Fibroblast of skin of right quadriceps (primary cell): ENCODE measurements at places on chromosomes 6 and 20.
A peak's percentile ranks its signal among the peaks of the same experiment; 100 is the strongest.

DNA sequence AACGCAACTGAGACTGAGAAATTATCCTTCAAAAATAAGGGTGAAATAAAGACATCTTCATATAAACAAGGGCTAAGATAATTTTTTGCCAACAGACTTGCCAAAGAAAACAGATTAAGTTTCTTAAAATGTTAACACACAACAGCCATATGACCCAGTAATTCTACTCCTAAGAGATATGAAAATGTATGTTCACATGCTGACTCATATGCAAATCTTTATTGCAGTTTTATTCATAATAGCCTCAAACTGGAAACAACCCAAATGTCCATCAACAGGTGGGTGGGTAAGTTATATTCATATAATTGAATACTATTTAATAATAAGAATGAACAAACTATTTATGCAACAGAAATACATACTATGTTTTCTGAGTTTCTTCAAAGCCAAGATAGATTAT, 140.1 kb downstream of the REV3L start:
- no peak for DNase-seq

DNA sequence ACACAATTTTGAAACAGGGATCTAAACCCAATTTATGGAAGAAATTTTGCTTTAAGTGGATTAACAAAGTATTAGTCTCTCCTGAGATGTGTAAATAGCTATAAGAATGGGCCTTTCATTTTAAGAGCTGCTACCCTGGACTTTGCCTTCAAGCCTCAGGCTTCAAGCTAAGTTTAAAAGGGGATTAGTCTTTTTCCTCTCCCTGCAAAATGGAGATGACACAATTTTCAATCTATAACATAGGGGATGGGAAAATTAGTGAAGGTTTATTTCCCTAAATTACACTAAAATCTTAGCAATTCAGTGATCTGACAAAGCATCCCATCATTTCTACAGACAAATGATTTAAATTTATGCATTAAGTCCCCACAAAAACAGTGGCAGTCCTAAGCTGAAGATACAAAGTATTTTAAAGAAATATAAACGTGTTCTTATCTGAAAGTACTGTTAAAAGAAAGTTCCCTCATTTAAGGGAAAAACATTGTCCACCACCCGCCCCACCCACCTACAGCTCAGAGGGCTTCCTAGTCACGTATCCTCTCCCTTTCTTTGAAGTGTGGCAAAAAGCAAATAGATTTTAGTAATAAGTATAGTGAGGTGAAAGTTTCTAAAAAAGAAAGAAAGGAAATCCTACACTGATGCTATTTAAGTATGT, 14.5 kb downstream of the ARHGAP18 start:
- no peak for DNase-seq

- DNase-seq: peak; percentile 63
Observed at GRCh38 chr20:49575551-49576060, 7.7 kb upstream of the PTGIS start.

DNA sequence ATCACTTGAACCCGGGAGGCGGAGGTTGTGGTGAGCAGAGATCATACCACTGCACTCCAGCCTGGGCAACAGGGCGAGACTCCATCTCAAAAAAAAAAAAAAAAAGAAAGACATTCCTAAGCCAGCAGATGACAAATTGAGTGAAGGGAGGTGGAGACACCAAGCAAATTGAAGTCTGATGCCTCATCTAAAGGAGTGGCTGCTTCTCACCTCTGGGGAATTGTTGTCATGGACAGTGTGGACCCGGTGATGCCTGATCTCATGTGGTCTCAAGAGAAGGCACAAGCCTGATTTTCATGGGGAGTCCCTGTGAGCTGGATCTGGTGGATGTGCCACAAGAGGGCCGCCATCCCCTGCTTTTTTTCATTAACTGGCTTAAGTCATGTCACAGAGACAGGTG, 272.0 kb downstream of the ZNF217 start:
- DNase-seq: no peak

- DNase-seq: no peak
Observed at GRCh38 chr20:38961530-38962043, 557 bp upstream of the DHX35 start.

- peak; percentile 27 for DNase-seq
Observed at GRCh38 chr6:52049252-52050050, 38.0 kb downstream of the PKHD1 start.

- no peak for DNase-seq
Observed at GRCh38 chr6:106124437-106125430, 38.6 kb downstream of the PRDM1 start.

DNA sequence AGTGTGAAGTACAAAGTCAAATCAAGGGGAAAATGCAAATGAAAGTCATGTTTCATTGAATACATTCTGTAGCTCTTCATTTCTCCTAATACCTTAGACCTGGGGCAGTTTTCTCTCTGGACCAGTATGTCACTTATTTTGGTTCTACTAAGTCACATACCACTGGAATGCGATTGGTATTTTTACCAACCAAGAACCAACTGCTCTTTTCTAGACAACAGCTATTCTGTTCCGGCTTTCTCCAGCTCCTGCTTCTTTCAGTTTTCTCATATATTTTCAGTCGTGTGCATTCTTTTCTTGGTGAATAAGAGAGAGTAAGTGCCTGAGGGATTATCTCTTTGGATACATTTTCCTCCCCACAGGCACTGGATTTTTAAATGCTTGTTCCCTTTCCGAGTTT, 39.2 kb upstream of the SPACA1 start:
- DNase-seq: no peak

GRCh38 chr6:134708079-134708478, 241.8 kb downstream of the ALDH8A1 start:
- no peak for DNase-seq

GRCh38 chr6:79947191-79948186, at the start of gene ELOVL4:
ELOVL4 (minus strand) TSS chr6:79947553; CDS start chr6:79947279, 274 bp downstream.
- peak; percentile 85 for DNase-seq

- DNase-seq: peak; percentile 98
Observed at GRCh38 chr6:140572129-140572528, 1197.7 kb upstream of the CITED2 start.

- no peak for DNase-seq
Observed at GRCh38 chr6:92023410-92023966, 1395.9 kb downstream of the EPHA7 start.

GRCh38 chr6:15708231-15708630, 45.4 kb upstream of the DTNBP1 start:
- DNase-seq: no peak

GRCh38 chr20:32163951-32164350, 43.6 kb downstream of the PLAGL2 start:
- DNase-seq: no peak

- DNase-seq: peak; percentile 25
Observed at GRCh38 chr6:137417396-137417795, 76.8 kb downstream of the OLIG3 start.

DNA sequence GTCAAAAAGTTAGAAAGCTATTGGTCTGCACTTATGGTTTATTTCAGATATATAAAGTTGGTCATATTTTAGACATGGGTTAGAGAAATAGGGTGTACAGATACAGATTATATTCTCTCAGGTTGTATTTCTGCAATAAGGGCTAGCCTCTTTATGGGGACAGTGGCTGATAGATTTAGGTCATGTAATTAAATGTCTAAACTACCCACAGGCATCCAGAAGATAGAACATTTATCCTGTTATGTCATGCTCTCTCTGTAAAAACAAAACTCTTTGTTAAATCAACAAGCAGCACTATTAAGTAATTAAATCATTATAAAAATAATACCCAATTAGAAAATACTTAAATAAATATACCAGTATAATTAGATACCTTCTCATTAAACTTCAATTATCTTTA, 612.6 kb upstream of the CITED2 start:
- DNase-seq: no peak

DNA sequence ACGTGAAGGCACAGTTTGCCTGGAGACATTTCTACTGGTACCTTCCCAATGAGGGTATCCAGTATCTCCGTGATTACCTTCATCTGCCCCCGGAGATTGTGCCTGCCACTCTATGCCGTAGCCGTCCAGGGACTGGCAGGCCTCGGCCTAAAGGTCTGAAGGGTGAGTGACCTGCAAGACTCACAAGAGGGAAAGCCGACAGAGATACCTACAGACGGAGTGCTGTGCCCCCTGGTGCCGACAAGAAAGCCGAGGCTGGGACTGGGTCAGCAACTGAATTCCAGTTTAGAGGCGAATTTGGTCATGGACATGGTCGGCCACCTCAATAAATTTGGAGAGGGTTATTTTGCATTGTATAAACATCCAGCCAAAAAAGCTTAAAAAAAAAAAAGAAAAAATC, 420.3 kb upstream of the FLRT3 start:
- no peak for DNase-seq

DNA sequence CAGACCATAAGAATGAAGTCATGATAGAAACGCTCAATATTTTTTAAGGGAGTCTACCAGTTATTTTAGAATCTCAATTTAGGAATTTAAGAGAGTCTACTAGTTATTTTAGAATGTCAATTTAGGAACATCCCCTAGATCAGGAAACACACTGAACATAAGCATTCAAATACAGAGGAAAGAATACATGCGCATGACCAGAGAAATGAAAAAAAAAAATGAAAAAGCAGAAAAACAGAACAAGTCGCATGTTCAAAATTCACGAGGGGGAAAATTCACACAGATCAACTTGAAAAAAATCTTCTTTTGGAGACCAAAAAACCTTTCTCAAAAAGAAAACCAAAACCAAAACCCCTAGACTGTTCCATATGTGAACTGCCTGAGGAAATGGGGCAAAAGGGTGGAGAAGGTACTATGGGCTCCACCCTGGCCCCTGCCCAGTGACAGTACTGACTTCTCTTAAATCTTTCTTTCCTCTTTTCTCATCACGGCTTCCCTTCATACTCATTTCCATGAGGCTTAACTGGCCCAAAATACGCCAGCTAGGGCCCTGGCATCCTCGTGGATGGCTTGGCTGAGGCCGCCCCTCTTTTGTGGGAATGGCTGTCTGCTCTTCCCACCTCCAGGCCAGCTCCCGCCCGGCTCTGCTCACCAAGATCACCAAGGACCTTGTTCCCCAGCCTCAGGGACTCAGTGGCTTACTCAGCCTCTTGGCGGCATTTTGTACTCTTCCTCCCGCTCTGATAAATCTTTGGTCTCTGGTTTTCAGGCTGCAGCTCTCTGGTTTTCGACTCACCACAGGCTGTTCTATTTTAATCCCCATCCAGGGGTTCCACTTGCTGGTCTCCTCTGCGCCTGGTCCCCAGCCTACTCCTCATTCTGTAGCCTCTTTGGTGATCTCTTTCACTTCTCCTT, 11.2 kb downstream of the ZBTB2 start:
- no peak for DNase-seq

- no peak for DNase-seq
Observed at GRCh38 chr6:83117802-83118201, 50.3 kb downstream of the DOP1A start.

DNA sequence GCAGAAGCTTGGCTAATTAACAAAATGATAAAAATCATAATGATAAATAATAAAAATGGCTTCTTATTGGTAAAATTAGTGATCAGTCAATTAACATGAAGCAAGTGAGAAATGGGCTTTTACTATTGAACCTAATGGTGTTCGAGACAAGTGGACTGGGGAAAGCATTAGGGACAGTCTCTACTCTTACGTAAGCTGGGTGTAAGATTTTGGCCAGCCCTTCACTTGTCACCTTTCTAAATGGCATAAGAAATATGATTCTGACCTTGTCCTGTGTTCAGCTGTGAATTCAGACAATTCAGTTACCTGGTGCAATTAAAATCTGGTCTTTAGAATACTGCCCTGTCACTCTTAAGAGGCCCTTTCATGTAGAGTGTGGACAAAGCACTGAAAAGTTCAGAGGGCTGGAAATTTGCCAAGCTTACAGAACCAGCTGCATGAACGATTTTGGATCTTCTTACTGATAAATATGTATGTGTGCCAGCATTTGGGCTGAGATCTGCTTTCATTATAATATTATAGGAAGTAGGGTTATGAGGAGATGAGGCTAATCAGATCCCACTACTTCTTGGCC, 115.9 kb downstream of the QRSL1 start:
- DNase-seq: no peak

- no peak for DNase-seq
Observed at GRCh38 chr6:149580880-149581279, 14.7 kb downstream of the GINM1 start.

GRCh38 chr20:18926965-18927364, 113.4 kb downstream of the SCP2D1 start:
- no peak for DNase-seq

DNA sequence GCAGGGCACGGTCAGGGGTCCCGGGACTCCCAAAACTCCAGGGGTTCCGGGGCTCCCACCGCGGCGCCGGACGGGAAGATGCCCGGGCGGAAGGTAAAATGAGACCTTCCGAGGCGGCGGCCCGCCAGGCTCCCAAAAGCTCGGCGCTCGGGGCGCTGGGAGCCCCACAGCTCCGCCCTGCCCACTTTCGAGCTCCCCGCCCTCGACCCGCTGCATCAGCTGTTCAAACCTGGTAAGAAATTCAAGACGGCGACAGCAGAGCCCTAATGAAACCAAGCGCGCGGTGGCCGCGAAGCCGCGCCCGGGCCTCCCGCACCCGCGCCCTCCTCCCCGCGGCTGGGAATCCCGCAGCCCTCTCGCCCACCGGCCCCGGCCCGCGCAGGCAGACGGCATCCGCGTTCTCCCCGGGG, 369 bp downstream of the SLC4A11 start:
- DNase-seq: no peak

- no peak for DNase-seq
Observed at GRCh38 chr6:17161076-17161475, 59.2 kb downstream of the STMND1 start.
